Amniotic stem cell (primary cell): ENCODE measurements at places on chromosomes 4 and X.
A peak's percentile ranks its signal among the peaks of the same experiment; 100 is the strongest.

DNA sequence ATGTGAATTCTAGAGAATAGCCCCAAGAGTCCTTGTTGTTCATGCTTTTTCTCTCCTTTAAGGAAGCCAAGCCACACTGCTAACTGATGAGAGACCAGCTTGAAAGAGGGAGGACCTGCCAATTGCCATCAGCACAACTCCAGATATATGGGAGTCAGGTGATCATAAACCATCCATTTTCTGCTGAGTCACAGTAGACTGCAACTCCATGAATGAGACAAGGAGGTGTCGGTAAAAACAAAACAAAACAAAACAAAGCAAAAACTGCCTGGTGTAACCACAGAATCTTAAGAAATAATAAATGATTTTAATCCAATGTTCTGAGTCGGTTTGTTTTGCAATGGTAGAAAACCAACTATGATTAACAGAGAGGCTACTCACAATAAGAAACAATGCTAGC is 837.3 kb downstream of the PCDH7 start:
- DNase-seq, result no peak

DNA sequence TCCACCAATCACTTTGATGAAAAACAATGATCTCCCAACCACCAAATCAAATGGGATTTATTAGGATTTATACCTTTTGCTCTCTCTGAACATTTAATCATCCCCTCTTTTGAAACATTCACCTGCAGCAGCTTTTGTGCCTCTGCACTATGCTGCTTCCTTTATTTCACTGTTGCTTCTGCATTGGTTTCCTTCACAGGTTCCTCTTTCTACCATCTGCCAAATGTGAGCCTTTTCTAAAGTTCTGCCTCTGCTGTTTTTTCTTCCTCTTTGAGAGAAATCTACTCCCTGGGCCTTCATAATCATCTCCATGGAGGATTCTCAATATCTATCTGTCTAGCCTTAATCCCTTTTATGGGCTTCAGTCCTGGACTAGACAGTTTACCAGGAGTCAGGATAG is 24.7 kb downstream of the CUL4B start:
- DNase-seq, result no peak

GRCh38 chr4:92333016-92333415 is 29.2 kb downstream of the GRID2 start:
- no peak for DNase-seq

DNA sequence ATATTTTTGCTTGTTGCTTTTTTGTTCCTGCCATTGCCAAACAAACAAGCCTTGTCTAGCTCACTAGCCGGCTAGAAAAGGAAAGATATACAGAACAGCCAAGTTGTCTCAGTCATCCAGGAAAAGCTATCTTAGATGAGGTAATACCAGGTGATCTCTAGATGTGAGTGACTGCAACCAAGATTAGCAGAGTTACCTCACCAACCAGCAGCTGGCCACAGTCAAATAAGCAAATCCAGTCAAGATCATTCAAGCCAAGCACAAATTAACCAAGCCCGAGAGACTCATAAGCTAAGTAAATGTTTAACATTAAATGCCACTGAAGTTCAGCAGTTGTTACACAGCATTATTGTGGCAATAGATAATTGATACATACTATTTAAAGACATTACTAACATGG is 108.6 kb downstream of the CENPC start:
- DNase-seq, result no peak

DNA sequence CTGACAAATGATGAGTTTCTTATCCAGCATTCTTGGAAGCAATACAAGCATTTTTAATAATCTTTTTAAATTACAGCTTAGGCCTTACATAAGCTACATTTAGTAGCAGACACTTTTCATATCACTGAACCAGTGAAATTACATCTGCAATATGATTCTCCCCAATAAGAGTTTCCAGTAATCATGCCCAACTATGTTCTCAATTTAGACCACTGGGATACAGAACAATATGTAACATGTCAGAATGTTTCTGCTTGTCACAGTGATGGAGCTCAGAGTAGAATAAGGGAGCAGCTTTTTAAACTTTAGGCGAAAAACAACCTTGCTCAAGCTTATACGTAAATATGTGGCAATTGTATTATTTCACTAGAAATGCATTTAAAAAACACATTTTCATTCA is 1132.2 kb downstream of the FAT4 start:
- no peak for DNase-seq

- DNase-seq, result no peak
Measured at GRCh38 chr4:107682306-107682705, 37.7 kb downstream of the PAPSS1 start.

DNA sequence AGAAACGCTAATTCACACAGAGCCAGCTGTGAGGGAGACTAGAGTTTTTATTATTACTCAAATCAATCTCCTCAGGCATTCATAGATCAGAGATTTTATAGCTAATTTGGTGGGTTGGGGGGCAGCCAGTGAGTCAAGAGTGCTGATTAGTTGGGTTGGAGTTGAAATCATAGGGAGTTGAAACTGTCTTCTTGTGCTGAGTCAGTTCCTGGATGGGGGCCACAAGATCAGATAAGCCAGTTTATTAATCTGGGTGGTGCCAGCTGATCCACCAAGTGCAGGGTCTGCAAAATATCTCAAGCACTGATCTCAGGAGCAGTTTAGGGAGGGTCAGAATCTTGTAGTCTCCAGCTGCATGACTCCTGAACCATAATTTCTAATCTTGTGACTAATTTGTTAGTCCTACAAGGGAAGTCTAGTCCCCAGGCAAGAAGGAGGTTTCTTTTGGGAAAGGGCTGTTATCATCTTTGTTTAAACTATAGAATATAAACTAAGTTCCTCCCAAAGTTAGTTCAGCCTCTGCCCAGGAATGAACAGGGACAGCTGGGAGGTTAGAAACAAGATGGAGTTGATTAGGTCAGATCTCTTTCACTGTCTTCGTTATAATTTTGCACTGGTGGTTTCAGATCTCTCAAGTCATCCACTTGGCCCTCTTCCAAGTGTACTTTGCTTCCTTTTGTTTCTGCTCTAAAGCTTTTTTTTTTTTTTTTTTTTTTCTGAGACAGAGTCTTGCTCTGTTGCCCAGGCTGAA is 5.4 kb upstream of the NAA11 start:
- no peak for DNase-seq

- no peak for DNase-seq
Measured at GRCh38 chr4:1604706-1605205, 79.4 kb downstream of the FAM53A start.

GRCh38 chr4:38368613-38369012 is 295.4 kb upstream of the KLF3 start:
- DNase-seq, result peak; percentile 40

- no peak for DNase-seq
Measured at GRCh38 chr4:107719207-107719921, 670 bp downstream of the PAPSS1 start.

- no peak for DNase-seq
Measured at GRCh38 chr4:37685161-37685822, 884 bp downstream of the RELL1 start.

GRCh38 chr4:122728856-122729255 is 3.6 kb upstream of the BBS12 start:
- no peak for DNase-seq

GRCh38 chrX:71998836-71999509 is 88.3 kb downstream of the NHSL2 start:
- DNase-seq, result peak; percentile 4

DNA sequence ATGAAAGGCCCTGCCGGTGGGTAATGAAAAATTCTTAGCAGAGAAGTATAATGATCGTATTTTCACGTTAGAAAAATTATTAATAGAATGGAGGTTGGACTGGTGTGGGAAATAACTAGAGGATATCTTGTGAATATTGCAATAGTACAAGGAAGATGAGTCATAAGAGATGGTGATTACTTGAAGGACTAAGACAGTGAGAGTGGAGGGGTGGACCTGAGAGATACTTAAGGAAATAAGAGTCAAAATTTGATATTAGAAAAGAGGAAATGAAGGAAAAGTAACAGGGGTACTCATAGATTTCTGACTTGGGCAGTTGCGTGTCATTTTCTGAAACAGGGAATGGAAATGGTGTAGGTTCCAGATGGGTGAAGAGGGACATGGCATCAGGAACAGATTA is 1.7 kb upstream of the USP53 start:
- no peak for DNase-seq

DNA sequence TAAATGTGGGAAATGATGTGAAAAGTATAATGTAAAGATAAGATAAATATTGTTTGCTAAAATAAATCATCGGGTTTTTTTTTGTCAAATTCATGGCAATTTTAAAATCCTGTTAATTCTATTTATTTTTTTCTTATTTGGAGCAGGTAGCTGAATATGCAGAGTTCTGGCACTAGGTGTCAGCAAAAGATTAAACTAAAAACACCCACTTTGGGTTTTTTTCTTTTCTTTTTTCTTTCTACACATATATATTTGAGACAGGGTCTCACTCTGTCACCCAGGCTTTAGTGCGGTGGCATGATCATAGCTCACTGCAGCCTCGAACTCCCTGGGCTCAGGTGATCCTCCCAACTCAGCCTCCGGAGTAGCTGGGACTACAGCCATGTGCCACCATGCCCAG is 6.9 kb upstream of the RAP2C start:
- DNase-seq, result no peak

DNA sequence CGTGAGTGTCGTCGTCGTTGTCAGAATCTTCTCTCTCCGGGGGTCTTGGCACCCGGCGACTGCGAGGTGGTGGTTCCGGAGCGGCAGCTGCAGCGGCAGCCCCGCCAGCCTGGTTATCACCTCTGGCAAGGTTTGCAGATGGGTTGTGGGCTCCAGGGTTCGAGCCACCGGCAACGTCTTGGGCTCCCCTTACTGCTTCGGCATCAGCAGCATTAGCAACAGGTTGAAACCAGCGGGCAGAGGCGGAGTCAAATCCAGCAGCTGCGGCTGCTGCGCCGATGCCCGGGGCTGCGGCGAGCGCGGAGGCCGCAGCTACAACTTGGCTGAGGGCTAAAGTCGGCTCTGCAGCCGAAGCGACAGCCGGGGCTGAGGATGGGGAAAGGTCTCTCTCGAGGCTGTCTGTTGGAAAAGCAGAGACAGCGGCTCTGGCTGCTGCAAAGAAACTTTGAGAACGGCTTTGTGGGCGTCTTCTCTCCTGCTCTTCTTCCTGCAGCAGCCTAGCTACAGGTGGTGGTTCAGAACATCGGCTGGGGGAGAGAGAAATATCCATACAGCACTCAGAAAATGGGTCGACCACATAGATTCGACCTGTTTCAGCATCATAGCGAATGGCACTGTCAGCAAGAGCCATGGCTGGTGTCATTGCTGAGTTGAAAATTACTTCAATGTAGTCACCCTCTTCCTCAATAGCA is 3.6 kb downstream of the IRS4 start:
- no peak for DNase-seq

- no peak for DNase-seq
Measured at GRCh38 chr4:109053257-109053656, 249.2 kb downstream of the COL25A1 start.

DNA sequence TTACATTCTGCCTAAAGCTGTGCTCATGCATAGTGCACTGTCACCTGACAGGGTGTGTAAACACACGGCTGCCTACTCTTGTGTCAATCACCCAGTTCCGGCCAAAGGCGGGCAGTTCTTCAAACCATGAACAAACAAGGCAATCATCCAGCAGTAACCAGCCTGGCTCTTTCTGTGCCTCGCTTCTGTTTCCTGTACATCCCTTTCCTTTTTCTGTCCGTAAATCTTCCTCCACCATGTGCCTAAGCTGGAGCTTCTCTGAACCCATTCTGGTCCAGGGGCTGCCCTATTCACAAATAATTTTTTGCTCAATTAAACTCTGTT is 60.8 kb upstream of the CBR4 start:
- DNase-seq, result no peak

DNA sequence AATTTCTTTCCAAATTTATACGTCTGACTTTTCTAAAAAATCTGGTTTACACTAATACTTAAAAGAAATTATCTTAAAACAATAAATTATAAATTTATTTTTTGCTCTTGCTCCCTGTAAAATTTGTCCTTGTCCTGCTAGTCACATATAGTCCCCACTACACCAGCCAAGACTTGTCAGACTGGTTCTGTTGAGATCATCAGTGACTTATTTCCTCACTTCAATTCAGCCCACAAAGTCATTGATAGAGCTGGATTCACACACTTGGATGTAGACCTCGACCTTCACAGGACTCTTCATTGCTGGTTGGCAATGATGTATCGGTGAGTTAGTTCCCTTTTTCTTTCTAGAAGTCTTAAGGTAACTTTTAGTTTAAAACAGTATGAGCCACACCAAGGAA is at the start of gene TMPRSS11E:
Gene TMPRSS11E, plus strand, starts transcription at position 263 of the 400 bp plus-strand sequence. Its CDS starts 50 bp downstream, at position 313.
- no peak for DNase-seq

DNA sequence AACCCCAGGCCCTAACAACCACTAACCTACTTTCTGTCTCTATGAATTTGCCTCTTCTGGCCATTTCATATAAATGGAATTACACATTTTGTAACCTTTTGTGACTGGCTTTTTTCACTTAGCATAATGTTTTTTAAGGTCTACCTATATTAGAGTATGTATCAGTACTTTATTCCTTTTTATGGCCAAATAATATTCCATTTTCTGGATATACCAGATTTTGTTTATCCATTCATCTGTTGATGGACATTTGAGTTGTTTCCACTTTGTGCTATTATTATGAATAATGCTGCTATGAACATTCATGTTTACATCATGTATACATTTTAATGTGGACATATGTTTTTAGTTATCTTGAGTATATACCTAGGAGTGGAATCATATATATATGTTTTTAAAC is 35.5 kb downstream of the REPS2 start:
- no peak for DNase-seq

DNA sequence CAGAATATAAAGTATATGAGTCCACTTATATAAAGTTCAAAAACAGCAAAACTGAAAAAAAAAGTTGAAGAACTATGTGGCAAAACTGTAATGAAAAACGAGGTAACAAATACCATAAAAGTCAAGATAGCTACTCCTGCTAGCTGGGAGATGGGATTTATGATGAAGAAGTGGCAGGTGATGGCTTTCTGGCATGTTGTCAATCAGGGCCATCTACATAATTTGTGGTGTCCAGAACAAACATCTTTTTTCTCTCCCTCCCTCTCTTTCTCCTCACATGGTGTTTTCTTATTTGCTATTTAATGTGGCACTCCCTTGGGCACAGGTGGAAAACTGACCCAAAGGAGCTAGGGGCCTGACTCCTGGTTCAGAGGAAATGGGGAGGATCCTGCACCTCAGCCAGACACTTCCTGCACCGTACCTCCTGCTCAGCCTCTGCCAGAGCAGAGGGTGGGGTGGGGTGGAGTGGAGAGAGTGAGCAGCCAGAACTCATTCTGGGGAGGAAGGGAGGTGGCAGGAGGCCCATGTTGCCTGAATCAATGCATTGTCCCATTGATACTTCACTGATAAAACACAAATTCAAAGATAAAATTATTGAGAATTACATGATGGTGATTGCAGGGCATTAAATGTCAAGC is 5.3 kb upstream of the SAP30 start:
- DNase-seq, result no peak

DNA sequence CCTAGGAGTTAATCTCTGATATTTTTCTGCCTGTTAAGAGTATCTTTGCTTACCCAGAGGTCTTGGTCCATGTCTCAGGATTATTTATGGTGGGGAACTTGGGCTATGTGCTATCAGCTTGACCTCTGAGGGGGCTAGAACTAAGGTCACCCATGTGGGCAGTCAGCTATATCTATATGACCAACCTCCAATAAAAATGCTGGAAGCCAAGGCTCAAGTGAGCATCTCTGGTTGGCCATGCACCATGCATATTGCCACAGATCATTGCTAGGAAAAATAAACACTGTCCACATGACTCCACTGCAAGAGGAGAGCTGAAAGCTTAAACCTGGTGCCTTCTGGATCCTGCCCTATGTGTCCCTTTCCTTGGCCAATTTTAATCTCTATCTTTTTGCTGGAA is 196.5 kb upstream of the SLC7A11 start:
- no peak for DNase-seq

- no peak for DNase-seq
Measured at GRCh38 chr4:61995717-61996340, 795.7 kb downstream of the ADGRL3 start.

GRCh38 chrX:40987413-40987812 is 97.8 kb upstream of the USP9X start:
- no peak for DNase-seq
